Astrocyte (in vitro differentiated cells and primary cell): ENCODE measurements at places on chromosomes 12 and 14. TPM values are rescaled to one million over a fixed set of nuclear protein-coding genes. Genes with fewer than 3 reads are reported as not detected.

DNA sequence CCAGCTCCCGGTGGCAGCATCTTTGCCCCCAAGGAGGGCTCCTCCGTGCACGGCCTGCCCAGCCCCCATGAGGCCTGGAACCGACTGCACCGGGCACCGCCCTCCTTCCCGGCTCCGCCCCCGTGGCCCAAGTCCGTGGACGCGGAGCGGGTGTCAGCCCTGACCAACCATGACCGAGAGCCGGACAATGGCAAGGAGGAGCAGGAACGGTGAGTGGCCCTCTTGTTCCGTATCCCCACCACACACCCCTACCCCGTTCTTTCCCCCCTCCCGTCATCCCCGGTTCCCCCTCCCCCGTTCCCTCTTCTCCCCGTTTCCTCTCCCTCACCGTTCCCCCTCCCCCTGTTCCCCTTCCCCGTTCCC lies 28.3 kb downstream of the LRCOL1 start:
- no peak for DNase-seq
- H3K4me3 ChIP-seq = no peak overlapping the region
- peaks cover 5% of the 10 kb centered on the region for H3K27me3 ChIP-seq
- no peaks in the 10 kb centered on the region for H3K4me1 ChIP-seq

DNA sequence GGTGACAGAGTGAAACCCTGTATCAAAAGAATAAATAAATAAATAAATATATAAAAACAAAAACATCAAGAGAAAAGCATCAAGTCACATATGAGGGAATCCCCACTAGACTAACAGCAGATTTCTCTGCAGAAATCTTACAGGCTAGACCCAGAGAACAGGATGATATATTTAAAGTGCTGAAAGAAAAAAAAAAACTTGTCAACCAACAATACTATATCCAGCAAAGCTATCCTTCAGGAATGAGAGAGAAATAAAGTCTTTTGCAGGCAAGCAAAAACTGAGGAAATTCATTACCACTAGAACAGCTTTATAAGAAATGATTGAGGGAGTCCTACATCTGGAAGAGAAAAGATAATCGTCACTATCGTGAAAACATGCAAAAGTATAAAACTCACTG lies 6.4 kb upstream of the SFSWAP start:
- no peaks in the 10 kb centered on the region for H3K4me1 ChIP-seq
- DNase-seq = no peak
- peaks cover 2% of the 10 kb centered on the region for H3K27me3 ChIP-seq
- no peak overlapping the region for H3K27ac ChIP-seq
- no peaks in the 10 kb centered on the region for H3K36me3 ChIP-seq

DNA sequence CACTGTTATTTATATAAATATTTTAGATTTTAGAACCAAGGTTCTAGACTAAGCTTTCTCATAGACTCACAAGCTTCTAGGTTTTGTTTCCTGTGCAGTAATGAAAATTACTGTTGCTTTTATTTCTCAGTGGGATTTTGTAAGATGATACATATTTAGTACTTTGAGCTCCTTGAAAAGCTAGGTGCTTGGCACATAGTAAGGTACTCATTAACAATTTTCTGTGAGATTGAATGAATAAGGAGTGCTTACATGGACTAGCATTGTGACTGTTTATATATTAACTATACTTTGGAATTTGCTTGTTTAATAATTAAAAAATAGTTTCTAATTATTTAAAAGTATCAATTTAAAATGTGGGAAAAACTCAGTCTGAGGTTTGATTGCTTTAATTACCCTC lies 85.7 kb downstream of the MIA2 start:
- H3K27ac ChIP-seq = no peak overlapping the region
- DNase-seq = no peak
- H3K36me3 ChIP-seq = peaks cover 25% of the 10 kb centered on the region
- no peaks in the 10 kb centered on the region for H3K4me1 ChIP-seq

GRCh38 chr12:62971769-62972525 lies 37.0 kb upstream of the PPM1H start:
- H3K4me3 ChIP-seq = no peak overlapping the region
- no peaks in the 10 kb centered on the region for H3K4me1 ChIP-seq
- no peak for DNase-seq

DNA sequence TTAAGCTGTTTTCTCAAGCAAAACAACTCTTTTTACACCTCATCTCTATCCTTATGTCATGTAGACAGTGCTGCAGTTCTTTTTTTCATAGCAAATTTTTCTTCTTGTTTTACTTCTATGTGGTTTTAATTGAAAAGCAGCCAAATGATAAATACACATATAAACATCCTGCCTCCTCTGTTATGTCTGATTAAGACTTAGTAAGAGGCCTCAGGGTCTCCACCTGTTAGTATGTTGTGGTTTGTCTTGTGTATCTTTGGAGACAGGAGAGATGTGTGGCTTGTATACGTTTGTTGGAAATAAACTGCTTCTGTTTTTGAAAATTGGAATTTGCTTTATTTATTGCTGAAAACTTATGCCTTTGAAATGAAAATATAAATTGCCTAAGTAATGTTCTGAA lies 32.0 kb downstream of the PEX5 start:
- no peaks in the 10 kb centered on the region for H3K27me3 ChIP-seq
- H3K4me1 ChIP-seq = no peaks in the 10 kb centered on the region
- H3K27ac ChIP-seq = no peak overlapping the region
- no peak overlapping the region for H3K4me3 ChIP-seq

DNA sequence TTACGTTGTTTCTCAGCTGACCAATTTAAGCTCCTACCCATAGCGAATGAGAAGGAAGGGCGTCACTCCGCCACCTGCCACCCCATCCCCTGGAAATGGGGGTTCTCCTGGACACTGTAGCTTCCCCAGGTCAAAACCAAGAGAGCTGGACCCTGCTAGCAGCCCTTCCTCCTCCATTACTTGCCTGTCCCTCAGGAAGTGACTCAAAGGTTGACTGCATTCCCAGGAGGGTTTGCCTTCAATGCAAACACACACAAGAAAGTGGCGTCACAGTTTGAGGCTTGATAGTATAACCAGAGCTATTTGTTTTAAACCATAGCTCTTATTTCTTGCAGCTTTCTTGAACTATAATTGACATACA lies 79.1 kb downstream of the KCNK13 start:
- no peaks in the 10 kb centered on the region for H3K36me3 ChIP-seq
- peaks cover 25% of the 10 kb centered on the region for H3K4me1 ChIP-seq
- peak overlapping the region; percentile 71 for H3K27ac ChIP-seq
- H3K4me3 ChIP-seq = peak overlapping the region; percentile 31
- H3K27me3 ChIP-seq = no peaks in the 10 kb centered on the region

DNA sequence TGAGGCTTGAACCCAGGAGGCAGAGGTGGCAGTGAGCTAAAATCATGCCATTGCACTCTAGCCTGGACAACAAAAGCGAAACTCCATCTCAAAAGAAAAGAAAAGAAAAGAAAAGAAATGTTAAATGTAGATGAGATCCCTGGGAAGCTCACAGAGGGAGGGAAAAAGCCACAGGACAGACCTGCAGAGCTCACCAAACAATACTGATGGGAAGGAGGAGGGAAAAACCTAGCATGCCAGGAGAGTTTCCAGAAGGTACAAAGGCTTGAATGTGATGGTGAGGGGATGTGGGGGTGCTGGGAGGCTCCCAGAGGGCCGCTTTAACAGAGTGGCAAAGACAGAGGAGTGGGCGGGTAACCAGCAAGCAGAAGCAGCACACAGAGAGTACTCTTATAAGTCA lies 72.3 kb downstream of the PTPN21 start:
- no peaks in the 10 kb centered on the region for H3K4me1 ChIP-seq
- DNase-seq = no peak
- H3K4me3 ChIP-seq = no peak overlapping the region

RFX4 gene
- total RNA-seq = 0.07 TPM in 1 of 2 replicates, not detected in the other

ACRBP gene
- 0.54 and 0.60 TPM in 2 replicates for total RNA-seq

MYH6 gene
- not detected in 2 replicates for total RNA-seq

SDR9C7 gene
- total RNA-seq = 0.17 TPM in 1 of 2 replicates, not detected in the other

NRXN3 gene
- total RNA-seq = 12.6 and 18.0 TPM in 2 replicates
